Activated effector memory CD4-positive, alpha-beta T cell treated with Interleukin-2 at 50 U/mL for 16 hours (primary cell): ENCODE measurements at places on chromosomes 11 and 22.

DNA sequence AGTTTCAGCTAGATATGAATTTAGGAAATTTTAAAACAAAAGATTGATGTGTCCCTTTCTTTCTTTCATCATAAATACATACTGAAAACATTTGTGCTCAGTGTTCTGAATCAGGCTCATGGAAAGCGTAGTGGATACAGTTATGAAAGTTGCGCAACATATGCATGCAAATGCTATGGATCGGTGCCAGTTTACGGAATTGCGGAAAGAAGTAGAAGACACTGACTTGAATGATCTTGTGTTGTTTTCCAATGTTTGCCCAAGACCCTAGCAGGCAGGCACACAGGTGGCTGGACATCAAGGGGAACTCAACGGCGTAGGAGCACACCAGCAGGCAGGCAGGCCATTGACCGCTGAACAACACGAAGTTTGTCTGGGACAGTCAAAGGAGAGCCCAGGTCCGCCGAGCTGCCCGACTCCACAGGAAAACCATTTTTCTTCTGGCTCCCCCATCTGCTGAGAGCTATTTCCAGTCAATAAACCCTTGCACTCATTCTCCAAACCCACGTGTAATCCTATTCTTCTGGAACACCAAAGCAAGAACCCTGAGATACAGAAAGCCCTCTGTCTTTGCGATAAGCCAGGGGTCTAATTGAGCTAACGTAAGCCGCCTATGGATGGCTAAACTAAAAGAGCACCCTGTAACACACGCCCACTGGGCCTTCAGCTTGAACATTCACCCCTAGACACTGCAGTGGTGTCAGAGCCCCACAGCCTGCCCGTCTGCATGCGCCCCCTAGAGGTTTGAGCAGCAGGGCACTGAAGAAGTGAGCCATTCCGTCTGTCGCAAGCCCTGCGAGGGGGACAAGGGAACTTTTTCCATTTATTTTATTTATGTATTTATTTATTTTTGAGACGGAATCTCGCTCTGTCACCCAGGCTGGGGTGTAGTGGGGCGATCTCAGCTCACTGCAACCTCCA, 7.4 kb upstream of the BIRC3 start:
- no peak for DNase-seq

DNA sequence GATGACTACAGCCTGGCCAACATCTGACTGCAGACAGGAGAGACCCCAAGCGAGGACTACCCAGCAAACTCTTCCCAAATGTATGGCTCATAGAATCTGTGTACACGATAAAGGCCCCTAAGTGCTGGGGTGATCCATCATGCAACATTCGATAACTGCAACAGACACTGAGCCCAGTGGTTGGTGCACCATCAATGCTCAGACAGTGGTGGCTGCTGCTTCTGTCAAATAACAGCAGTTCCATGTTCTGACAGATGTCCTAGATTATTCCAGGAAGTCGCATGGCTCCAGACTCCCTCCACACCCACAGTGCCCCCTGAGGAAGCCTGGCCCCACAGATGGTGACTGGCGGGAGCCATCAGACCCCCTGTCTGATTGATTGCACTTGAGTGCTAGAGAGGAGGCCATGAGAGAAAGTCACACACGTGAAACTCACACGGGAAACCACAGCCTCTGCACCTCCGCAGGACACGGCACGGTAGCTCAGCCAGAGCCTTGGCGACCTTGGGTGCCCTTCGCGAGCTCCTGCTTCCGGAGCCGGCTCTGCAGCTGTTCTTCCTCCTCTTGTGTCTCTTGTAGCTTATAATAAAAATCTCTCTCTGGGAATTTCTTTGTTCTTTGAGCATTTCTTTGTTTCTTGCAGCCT, 1155.9 kb downstream of the TBC1D22A start:
- DNase-seq, result peak; percentile 8

GRCh38 chr11:24005202-24005876, 491.5 kb upstream of the LUZP2 start:
- DNase-seq, result no peak

GRCh38 chr11:72007089-72007476, 8.4 kb downstream of the IL18BP start:
- no peak for DNase-seq

DNA sequence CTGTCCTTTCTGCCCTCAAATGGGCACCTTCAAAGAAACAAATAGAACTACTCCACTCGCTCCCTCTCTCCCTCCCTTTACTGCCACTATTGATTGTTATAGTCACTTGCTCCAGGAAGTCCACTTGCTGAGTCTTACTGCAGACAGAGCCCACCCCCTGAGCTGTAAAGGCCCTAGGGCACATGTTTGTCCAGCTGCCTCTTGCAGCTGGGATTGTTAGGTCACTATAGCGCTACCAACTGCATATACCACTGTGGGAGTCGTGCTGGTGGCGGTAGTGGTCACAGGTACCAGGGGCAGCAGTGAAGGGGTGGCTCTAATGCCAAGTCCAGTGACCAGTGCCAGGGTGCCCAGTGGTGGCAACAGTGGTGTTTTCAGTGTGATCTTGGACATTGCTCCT, 4.4 kb upstream of the SREBF2 start:
- no peak for DNase-seq

- peak; percentile 19 for DNase-seq
Observed at GRCh38 chr11:1546536-1547466, 25.3 kb downstream of the DUSP8 start.

DNA sequence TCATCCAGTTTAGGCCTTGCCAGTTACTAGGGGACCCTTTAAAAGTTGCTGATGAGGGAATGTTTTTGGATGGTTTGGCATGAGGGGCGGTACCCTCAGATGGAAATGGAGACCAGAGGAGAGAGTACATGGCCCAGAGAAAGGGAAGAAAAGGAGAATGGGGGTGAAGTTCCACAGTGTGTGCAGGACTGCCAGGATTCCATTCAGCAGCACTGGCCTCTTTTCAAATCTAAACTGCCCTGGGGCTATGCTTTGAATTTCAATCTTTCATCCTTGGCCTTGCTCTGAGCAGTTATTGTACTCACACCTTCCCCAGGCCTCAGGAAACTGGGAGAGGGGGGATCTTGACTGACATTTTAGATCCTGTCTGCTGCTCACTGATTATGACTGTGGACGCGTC, 3.0 kb downstream of the SLC3A2 start:
- no peak for DNase-seq
